ENCODE measurements at places on chromosomes 1 and 21. TPM values are rescaled to one million over a fixed set of nuclear protein-coding genes. Genes with fewer than 3 reads are reported as not detected.

NEGR1 gene
- 22.2 TPM for total RNA-seq

FMO5 gene
- total RNA-seq, result 0.71 TPM

AMY2A gene
- total RNA-seq, result not detected

TMEM51 gene
- total RNA-seq, result 6.8 TPM

LCE7A gene
- not detected for total RNA-seq

PDZK1IP1 gene
- total RNA-seq, result not detected

PDZK1 gene
- 0.28 TPM for total RNA-seq

CYP2J2 gene
- under 0.01 TPM for total RNA-seq

ACKR1 gene
- total RNA-seq, result not detected

KLF17 gene
- 0.09 TPM for total RNA-seq

GBP3 gene
- total RNA-seq, result 23.7 TPM

TGFBR3 gene
- 77.4 TPM for total RNA-seq

CR1 gene
- not detected for total RNA-seq

SPATA45 gene
- 0.28 TPM for total RNA-seq

RNU1-2 gene
- total RNA-seq, result 3,030 TPM

OR2L2 gene
- under 0.01 TPM for total RNA-seq

TEX38 gene
- total RNA-seq, result not detected

PRELP gene
- total RNA-seq, result 0.37 TPM

NMNAT2 gene
- 0.28 TPM for total RNA-seq

PEX11B gene
- total RNA-seq, result 24.9 TPM

SLC44A3 gene
- 1.4 TPM for total RNA-seq

C1orf141 gene
- not detected for total RNA-seq

SYCP1 gene
- not detected for total RNA-seq

WDR64 gene
- not detected for total RNA-seq

FABP3 gene
- 116 TPM for total RNA-seq

EVA1C gene
- total RNA-seq, result 6.8 TPM

F13B gene
- not detected for total RNA-seq

LCA5L gene
- total RNA-seq, result 1.6 TPM

TPTE gene
- not detected for total RNA-seq

BEND5 gene
- total RNA-seq, result not detected

SRSF11 gene
- 99.1 TPM for total RNA-seq

LENEP gene
- total RNA-seq, result 0.18 TPM

OR2T33 gene
- not detected for total RNA-seq
